ENCODE measurements at places on chromosomes 16 and 17.

DNA sequence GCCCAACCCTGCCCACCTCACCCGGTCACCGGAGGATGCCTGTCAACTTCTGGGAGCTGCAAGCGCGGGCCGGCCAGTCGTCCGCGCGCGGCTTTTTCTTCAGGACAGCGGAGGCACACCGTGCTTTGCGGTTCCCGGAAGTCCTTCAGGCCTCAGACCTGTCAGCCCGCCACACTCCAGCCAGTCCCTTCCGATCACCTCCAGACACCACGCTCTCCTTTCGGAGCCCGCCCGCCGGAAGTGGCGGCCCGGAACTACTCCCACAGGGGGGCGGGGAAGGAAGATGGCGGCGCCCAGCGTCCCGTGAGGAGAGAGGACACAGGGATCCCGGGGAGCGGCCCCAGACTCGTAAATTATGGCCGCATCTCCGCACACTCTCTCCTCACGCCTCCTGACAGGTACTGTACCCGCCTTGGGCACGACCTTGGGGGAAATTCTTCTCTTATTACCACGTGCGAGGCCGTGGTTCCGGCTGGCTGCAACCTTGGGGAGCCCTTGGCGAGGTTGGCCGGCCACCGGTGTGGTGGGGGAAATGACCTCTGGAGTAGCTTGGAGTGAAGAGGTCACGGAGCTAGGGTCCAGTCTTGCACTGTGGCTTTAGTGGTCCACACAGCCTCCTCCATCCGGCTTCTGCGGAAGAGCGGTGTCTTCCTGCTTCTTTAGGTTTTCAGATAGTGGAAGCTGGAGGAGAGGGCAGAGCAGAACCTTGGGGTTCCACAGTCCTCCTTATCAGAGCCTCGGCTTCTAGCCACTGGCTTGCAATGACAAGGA lies at the start of gene COX10:
COX10 (plus strand) TSS at position 254 of the 771 bp plus-strand sequence; CDS start at position 356, 102 bp downstream.
- DNase-seq: peak; percentile 68

- no peak for DNase-seq
Observed at GRCh38 chr16:82522026-82522425, 104.7 kb upstream of the CDH13 start.

- no peak for DNase-seq
Observed at GRCh38 chr16:75281826-75282225, 30.4 kb upstream of the BCAR1 start.

- no peak for DNase-seq
Observed at GRCh38 chr17:44757045-44757917, 1.5 kb upstream of the ADAM11 start.

GRCh38 chr17:27473748-27474609 lies 17.7 kb downstream of the KSR1 start:
- no peak for DNase-seq

- no peak for DNase-seq
Observed at GRCh38 chr17:50170662-50171370, 5.0 kb downstream of the SGCA start.

Measured in activated gamma-delta T cell (primary cell).